ENCODE measurements at places on chromosomes 13 and 19.

GRCh38 chr19:3556978-3557460 lies 367 bp downstream of the MFSD12 start:
- peak; percentile 69 for DNase-seq

GRCh38 chr13:106835477-106835876 lies 267.5 kb upstream of the ARGLU1 start:
- no peak for DNase-seq

- no peak for DNase-seq
Measured at GRCh38 chr19:2906631-2907195, 6.0 kb downstream of the ZNF57 start.

DNA sequence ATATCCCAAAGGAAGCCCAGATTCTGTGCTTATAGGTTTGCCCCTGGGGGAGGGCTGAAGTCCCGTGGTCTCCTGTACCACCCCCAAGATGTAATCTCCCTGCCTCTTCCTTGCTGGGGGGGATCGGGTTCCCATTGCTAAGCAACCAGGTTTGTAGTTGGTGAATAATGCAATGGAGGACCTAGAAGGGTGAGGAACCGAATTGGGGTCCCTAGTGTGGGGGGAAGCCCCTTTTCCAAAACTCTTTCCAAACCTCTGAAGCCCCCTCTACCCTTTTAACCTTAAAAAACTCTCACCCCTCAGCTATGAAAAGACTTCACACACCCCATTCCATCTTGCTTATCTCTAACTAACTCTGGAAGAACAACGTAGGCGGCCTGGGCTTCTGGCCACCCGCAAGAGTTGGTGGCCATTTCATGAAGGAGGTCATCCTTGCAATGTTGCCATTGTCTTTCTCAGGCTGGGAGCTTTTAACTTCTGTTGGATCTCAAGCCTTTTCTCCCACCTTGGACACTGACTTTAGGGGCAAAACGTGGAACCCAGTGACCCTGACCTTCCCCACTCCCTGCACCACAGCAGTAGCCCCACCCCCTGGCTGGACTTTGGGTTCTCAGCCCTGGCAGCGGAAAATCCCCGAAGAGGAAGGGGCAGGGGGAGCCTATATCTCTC lies 661 bp downstream of the PALM3 start:
- DNase-seq, result no peak

DNA sequence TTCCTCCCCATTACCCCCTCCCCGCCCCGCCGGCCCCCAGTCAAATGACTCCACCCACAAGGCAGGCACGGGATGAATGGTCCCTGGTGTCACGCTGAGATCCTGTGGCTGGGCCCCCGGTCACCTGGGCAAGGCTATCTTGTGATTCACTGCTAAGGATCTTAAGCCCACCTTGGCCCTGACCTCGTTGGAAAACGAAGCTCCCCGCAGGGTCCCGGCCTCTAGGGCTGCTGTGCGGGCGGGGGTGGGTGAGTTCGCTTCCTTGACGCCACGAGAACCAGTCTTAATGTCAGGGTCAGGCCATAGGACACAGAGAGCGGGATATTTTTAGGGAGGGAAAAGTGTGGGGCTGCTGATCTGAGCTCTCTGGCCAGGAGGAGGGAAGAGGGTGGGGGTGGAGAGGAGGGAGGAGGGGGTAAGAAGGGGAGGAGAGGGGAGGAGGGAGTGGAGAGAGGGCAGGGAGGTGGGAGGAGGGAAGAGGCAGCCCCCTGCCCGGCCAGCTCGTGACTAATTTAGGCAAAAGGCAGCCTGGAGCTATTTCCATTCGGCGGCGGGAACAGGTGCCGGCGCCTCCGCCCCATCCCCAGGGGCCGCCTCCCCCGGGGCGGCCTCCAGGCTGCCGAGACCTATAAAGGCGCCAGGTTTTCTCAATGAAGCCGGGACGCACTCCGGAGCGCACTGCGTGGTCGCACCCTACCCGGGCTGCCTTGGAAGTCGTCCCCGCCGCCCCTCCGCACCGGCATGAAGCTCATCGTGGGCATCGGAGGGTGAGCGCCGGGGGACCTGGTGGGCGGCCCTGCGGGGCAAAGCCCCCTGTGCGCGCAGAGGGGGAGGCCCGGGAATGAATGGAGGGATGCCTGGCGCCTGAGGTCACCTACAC lies at the start of gene NMRK2:
Gene NMRK2 (plus strand): TSS at position 139 of the 880 bp plus-strand sequence. CDS start 603 bp downstream, at position 742.
- no peak for DNase-seq

GRCh38 chr19:53183146-53183764 lies 9.9 kb downstream of the ZNF665 start:
- no peak for DNase-seq

DNA sequence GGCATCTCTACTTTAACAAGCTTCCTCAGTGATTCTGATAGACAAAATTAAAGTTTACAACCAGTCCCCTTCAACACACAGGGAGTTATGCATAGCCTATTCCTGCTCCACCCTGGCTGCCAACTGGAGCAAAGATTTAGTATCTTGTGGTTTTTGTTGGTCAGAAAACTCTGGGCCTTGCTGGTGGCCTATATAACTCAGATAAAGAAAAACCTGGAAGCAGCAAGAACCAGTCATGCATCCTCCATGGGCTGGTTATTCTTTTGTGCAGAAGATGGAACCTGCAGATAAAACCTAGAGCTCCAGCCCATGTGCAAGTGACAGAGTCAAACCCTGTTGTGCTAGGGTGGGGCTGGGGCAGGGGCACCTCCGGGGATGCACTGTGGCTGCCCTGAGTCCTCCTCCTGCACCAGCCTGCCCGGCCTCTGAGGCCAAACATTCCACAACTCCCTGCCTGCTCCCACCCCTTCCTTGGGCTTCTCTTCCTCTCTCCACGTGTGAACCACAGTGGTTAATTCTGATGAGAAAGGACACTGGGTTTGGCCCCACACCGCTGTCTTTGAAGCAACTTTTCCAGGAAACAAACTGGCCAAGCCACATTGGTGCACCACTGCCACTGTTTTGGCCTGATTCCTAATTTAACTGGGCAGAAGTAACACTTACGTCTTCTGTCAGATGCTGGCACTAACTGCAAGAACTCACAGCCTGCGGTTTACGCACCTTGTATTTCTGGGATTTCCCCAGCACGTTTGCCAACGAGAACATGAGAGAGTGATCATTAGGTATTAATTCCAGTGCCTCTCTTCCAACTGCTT lies 23.3 kb upstream of the GGACT start:
- DNase-seq, result no peak

- no peak for DNase-seq
Measured at GRCh38 chr13:35824395-35824794, 306.8 kb downstream of the DCLK1 start.

DNA sequence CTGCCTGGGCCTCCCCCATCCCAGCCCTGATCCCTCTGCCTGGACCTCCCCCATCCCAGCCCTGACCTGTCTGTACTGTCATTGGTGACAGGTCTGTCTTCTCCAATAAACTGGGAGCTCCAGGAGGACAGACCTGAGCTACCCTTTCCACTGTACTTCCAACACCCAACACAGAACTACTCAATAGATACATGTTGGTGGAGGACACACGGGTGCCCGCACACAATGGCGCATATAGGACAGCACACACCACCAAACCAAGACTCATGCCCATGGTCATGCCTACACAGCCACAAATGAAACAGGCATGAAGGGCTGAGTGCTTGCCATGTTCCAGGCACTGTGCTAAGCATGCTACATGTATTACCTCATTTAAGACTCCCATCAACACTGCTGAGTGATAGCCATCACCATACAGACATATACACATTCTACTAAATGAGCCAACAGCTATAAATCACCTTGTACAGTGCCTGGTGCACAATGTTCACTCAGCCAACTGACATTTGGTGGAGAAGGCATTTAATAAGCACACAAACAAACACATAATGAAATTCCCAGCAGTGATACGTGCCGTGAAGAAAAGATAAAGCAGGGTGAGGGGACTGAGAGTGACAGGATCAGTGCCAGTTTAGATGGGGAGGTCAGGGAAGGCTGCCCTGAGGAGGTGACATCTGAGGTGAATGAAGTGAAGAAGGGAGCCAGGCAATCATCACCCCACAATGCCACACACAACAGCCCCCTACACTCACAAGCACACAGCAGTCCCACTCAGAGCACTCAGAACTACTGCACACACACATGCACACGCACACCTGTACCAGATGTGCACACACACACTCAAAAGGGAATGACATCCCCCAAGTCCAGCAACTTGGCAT lies 857 bp downstream of the POU2F2 start:
- no peak for DNase-seq

- no peak for DNase-seq
Measured at GRCh38 chr13:30818323-30818960, 83.1 kb downstream of the ALOX5AP start.

GRCh38 chr13:38697628-38698333 lies 10.9 kb downstream of the FREM2 start:
- DNase-seq, result no peak

GRCh38 chr19:3821857-3822364 lies 35.7 kb upstream of the MATK start:
- peak; percentile 91 for DNase-seq

- DNase-seq, result no peak
Measured at GRCh38 chr19:10852098-10852800, 4.0 kb downstream of the C19orf38 start.

GRCh38 chr13:30829145-30829832 lies 76.8 kb upstream of the MEDAG start:
- DNase-seq, result no peak

DNA sequence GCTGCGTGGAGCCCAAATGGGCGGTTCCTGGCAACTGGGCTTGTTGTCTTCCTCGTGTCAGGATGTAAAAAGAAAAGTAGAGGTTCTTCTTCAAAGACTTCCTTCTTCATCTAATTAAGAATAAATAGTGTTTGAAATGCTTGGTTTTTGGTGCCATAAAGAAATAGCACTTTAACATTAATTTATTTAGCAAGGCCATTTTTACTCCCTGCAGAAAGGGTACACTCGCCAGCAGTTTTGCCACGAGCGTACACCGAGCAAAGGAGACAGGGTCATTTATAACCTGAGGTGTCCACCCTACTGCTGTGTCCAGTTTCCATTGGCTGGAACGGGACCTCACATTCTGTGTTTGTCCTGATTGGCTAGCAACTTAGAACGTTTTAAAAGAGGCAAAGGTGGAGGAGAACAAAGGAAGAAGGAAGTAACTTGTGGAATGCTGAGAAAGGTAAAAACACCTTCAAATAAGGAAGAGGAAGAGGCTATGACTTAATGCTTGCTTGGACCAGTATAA lies 21.8 kb upstream of the OR10H1 start:
- no peak for DNase-seq

DNA sequence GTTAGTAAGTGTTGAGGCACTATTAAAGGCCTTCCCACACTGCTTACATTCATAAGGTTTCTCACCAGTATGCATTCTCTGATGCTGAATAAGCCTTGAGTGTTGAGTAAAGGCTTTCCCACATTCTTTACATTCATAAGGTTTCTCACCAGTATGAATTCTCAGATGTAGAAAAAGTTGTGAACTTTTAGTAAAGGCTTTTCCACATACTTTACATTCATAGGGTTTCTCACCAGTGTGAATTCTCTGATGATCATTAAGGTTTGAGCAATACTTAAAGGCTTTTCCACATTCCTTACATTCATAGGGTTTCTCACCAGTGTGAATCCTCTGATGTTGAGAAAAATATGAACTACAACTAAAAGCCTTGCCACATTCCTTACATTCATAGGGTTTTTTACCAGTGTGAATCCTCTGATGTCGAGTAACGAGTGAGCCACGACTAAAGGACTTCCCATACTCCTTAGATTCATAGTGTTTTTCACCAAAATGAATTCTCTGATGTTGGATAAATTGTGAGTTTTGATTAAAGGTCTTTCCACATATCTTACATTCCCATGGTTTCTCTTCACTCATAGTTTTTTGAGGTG lies 24.2 kb downstream of the ZNF829 start:
- DNase-seq, result no peak

GRCh38 chr13:30857018-30857417 lies 49.1 kb upstream of the MEDAG start:
- no peak for DNase-seq

- no peak for DNase-seq
Measured at GRCh38 chr13:49777746-49778614, 14.5 kb downstream of the KPNA3 start.

GRCh38 chr13:105817498-105817897 lies 718.0 kb downstream of the EFNB2 start:
- no peak for DNase-seq

DNA sequence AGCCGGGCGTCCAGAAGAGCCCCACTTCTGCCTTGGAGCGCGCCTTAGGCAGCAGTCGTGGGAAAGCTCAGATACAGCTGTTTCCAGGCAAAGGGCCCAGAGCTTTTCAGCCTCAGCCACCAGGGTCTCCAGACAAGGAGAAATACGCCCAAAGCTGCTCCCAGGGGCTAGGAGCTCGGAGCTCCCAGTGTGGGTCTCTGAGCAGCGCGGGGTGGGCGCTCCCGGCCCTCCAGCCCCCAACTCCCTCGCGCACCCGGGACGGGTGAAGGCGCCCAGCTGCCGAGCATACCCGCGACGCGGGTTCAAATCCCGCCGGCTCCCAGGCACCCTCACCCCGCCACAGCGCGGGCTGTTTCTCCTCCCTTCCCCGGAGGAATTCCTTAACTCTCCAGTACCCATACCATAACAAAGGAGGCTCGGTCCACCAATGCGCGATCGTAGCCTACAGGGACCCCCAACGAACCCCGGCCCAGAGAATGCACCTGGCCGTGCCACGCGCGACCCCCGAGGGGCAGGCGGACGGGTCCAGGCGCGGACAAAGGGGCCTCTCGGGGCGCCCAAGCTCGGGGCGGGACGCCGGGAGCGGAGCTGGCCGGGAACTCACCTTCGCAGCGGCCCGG lies 507 bp downstream of the COL4A1 start:
- DNase-seq, result no peak

DNA sequence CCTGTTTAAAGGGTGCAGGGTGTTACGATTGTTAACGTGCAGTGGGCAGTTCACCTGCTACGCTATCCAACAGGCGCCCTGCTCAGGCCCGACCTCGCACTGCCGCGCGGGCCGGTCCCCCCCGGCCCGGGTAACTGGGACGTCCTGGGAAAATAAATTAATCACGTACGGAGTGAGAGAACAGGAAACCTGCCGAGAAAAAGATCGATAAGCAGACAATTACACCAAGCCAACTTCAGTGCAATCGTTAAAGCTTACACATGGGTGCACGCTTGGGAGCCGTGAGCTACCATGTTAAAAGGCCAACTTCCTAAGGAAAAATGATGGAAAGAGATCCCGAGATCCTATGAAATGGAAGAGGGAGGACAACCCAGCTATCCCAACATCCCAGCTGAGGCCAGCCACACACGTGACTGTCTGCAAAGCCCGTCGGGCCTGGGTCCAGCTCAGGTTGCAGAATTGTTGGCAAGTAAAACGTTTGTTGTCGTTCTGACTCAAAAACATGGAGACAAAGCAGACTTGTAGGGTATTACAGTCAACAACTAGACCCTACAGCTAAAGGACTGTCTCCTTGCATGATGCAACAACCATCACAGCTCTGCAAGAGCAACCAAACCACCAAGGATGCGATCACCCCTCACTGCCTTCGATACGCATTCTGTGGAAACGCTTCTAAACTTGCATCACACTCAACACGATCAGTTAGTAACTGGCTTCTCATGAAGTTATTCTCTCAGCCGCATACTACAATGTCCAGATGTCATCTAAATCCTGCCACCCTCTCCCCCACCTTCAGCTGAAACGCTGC lies 741 bp upstream of the TUBGCP3 start:
- DNase-seq, result peak; percentile 58

- DNase-seq, result no peak
Measured at GRCh38 chr13:111263566-111263965, 56.9 kb upstream of the TEX29 start.

GRCh38 chr19:5586300-5587070 lies 18.7 kb upstream of the TINCR start:
- DNase-seq, result no peak

All from stimulated activated naive CD8-positive, alpha-beta T cell treated with anti-CD3 and anti-CD28 coated beads, Interleukin-15, amount 100 ng/mL, for 72 hours (primary cell).